NCI-H1092 (cell line): ENCODE measurements at places on chromosomes 2 and 18.

- no peak for DNase-seq
Observed at GRCh38 chr2:71299507-71299906, 32.1 kb upstream of the ZNF638 start.

GRCh38 chr2:127566139-127566417 is 30.6 kb downstream of the MYO7B start:
- DNase-seq = no peak

- no peak for DNase-seq
Observed at GRCh38 chr2:237731663-237732062, 66.9 kb upstream of the RBM44 start.

DNA sequence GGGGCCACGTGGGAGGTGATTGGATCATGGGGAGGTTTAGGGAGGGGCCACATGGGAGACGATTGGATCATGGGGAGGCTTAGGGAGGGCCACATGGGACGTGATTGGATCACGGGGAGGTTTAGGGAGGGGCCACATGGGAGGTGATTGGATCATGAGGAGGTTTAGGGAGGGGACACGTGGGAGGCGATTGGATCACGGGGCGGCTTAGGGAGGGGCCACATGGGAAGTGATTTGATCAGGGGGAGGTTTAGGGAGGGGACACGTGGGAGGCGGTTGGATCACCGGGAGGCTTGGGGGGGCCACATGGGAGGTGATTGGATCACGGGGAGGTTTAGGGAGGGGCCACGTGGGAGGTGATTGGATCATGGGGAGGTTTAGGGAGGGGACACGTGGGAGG is 22.5 kb upstream of the SALL3 start:
- DNase-seq = no peak
